Stimulated activated CD8-positive, alpha-beta memory T cell treated with anti-CD3 and anti-CD28 coated beads, Interleukin-4, amount 100 ng/mL, for 4 hours (primary cell): ENCODE measurements at places on chromosomes 3 and 15.

- DNase-seq = no peak
Observed at GRCh38 chr15:100017140-100017539, 283.9 kb upstream of the LYSMD4 start.

DNA sequence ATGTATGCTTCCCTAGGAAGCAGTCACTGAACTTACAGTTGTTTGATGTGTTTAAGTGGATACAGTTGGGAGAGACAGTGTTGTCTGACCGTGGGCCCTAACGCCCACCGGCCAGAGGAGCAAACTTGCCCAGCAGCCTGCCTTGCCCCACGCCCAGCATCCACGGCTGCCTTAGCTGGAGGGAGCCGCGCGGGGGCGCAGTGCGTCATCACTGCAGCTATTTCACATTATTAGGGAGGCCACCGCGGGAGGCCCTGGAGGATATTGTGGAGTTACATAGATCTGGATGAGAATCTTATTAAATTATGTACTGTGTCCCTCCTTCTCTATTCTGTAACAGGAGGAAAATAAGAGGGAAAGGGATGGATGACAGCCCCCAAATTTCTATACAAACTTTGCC lies 267.2 kb downstream of the GABRG3 start:
- DNase-seq = no peak

- DNase-seq = no peak
Observed at GRCh38 chr3:97981886-97982285, 9.7 kb upstream of the RIOX2 start.

- no peak for DNase-seq
Observed at GRCh38 chr3:190865419-190865818, 2.9 kb upstream of the GMNC start.

- DNase-seq = no peak
Observed at GRCh38 chr3:32293903-32294302, 55.4 kb downstream of the CMTM8 start.
